ENCODE measurements at places on chromosomes 4 and X. TPM values are rescaled to one million over a fixed set of nuclear protein-coding genes. Genes with fewer than 3 reads are reported as not detected.

DNA sequence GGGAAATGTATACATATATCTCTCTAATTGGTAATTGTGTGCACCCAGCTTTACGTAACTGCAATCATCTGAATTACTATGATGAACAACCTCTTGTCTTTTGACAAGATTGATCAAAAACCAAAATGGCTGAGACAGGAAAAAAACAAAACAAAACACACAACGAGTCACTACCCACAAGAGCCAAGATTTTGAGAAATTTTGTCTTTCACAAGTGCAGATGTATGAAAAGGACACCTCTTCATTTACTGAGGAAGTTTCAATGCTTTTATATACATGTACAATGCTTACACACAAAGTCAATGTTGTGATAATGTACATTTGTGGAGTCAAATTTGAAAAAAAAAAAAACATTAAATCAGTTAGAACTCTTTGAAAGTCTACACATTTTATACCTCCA, 224.6 kb downstream of the SCFD2 start:
- no peak for DNase-seq

GRCh38 chr4:169089004-169089403, 78.9 kb upstream of the CBR4 start:
- DNase-seq = no peak

GRCh38 chrX:121114691-121115090, 67.3 kb downstream of the GLUD2 start:
- no peak for DNase-seq

DNA sequence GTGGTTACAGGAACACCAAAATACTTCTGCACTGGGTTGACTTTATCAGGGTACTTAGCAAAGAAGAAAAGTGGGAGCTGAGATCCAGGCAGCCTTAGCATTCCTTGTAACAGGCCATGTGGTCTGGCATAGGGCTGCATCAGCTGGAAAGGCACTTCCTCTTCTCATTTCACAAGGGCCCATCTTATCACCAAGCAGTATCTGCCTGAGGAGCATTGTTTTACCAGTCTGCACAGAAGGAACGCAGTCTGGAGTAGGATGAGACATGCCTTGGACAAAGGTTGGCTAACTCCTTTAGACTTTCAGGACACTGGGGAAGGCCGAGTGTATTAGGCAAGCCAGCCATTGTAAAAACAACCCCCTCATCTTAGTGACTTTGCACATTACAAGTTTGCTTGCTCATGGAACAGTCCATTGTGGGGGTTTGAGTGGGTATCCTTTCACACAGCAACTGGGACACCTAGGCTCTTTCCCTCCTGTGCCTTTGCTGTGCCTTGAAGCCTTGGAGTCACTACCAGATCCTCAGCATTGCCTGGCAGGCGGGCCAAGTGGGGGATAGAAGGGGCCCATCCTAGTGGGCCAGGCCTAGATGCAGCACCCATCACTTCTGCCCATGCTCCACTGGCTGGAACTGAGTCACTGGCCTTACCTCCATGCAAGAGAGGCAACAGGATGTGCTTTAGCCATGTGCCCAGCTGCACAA, 4.6 kb downstream of the SUV39H1 start:
- no peak for DNase-seq

FAM53A gene
- 3.7 TPM for polyA plus RNA-seq

MAGED2 gene
- polyA plus RNA-seq = 280 TPM

GAB3 gene
- 0.82 TPM for polyA plus RNA-seq

DNA sequence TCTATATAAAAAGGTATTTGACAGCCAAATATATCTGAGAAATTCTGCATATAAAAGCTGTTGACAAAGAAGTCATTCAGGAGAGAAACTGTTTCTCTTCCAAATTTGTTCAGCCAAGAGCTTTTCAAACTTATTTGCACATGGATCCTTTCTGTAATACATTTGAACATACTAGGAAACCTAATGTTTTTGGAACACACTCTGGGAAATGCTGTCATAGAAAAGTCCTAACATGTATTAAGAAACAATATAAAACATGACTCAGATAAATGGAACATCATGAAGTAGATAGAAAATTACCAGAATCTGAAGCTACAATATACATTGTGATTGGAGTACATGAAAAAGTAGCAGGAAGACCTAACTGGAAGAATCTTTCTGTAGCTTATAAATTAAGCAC, 781.5 kb upstream of the EPHA5 start:
- DNase-seq = no peak

DNA sequence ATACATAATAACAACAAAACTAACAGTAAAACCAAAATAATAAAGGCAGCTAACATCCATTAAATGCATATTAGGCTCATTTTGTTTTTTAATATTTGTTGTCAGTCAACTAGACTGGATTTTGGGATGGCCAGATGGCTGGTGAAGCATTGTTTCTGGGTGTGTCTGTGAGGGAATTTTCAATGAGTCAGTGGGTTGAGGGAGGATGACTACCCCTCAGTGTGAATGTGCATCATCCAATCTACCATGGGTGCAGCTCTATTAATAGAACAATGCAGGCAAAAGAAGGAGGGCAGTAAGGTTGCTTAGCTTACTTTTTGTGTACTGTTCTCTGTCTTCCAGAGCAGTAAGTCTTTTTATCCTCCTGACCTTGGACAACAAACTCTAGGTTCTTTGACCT, 484.2 kb upstream of the HS3ST1 start:
- no peak for DNase-seq

DNA sequence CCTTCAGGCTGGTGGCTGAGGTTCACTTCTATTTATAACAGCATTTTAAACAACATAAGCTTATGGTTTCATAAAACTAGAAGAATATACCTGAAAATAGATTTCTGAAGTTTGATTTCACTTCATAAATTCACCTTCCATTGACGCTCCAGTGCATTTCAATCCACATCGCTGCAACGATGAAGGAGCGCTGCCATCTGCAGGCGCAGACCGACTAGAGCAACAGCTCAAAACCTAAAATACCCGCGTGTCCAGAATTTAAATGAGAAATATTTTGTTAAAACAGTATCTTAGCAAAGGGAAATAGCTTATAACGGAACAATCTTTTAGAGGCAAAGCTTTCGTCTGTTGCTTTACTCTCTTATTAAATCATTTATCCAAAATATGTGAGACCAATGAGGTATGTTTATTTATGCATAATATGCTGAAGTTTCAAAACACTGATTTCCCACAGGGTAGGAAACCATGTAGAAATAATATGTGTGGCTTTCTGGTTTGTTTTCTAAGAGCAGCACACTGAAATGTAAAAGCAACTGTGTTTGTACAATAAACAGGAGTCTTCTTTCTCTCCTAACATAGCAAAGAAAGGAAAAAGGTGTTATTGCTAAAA, 816.4 kb upstream of the FRG1 start:
- no peak for DNase-seq

LNX1 gene
- 0.09 TPM for polyA plus RNA-seq

PLP1 gene
- polyA plus RNA-seq = 1.9 TPM

DUSP21 gene
- not detected for polyA plus RNA-seq

- no peak for DNase-seq
These were observed 10.4 kb upstream of the TSPYL2 start for GRCh38 chrX:53071604-53072417.

DNA sequence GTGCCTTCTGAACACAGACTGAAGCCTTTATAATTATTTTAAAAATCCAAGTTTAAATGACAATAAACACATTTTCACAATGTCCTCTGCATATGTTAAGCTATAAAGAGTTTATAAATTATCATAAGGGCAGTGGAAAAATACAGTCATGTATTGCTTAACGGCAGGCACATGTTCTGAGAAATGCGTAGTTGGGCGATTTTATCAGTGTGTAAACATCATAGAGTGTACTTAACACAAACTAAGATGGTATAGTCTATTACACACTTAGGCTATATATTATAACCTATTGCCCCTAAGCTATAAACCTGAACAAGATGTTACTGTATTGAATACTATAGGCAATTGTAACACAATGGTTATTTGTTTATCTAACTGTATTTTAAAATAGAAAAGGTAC, 254.7 kb downstream of the GABRG1 start:
- no peak for DNase-seq

FMR1 gene
- polyA plus RNA-seq = 14.3 TPM

DNA sequence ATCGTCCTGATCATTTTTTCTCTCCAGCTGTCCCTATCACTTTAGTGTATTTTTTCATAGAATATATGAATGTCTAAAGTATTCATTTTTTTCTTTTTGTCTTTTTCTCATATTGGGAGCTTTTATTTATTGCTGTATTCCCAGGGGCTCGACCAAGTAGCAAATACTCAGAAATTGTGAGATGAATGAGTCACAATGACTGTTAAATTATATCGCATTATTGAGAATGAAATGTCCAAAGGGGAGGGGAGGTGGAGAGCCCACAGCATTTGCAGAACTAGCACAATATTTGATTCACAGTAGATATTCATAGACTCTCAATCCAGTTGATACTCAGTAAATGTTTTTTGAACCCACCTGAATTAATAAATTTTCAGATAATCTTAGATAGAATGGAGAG, 543.6 kb upstream of the FAM241A start:
- no peak for DNase-seq

- DNase-seq = no peak
These were observed 75.3 kb upstream of the GRIA3 start for GRCh38 chrX:123108513-123109427.

GRCh38 chr4:17065821-17066220, 167.4 kb upstream of the LDB2 start:
- DNase-seq = no peak

IL1RAPL1 gene
- polyA plus RNA-seq = 0.10 TPM

STAG2 gene
- 15.7 TPM for polyA plus RNA-seq

- no peak for DNase-seq
These were observed 32.9 kb downstream of the CPEB2 start for GRCh38 chr4:15035159-15035558.

DNA sequence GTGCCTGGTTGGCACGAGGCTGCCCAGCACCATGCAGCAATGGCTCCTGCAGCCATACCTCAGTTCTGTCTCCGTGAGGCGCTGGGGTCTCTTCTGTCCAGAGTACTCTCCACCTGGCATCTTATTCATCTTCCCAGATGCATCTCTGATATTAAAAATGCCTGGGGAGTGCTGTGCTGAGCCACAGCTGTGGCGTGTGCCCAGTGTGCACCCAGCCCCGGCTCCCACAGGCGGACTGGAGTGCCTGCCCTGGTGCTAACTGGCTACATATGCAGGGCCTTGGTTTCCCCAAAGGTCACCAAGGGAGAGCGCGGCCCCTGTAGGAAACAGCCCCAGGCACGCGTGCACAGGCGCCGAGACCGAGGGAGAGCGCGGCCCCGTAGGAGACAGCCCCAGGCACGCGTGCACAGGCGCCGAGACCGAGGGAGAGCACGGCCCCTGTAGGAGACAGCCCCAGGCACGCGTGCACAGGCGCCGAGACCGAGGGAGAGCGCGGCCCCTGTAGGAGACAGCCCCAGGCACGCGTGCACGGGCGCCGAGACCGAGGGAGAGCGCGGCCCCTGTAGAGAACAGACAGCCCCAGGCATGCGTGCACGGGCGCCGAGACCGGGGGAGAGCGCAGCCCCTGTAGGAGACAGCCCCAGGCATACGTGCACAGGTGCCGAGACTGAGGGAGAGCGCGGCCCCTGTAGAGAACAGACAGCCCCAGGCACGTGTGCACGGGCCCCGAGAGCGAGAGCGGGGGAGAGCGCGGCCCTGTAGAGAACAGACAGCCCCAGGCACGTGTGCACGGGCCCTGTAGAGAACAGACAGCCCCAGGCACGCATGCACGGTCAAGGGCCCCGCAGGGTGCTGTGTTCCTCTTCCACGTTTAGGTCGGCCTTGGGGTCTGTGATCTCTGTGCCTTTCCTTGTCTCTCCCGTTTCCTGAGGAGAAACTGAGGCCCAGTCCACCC, 14.5 kb downstream of the TMEM175 start:
- no peak for DNase-seq

HCFC1 gene
- polyA plus RNA-seq = 3.3 TPM

DNA sequence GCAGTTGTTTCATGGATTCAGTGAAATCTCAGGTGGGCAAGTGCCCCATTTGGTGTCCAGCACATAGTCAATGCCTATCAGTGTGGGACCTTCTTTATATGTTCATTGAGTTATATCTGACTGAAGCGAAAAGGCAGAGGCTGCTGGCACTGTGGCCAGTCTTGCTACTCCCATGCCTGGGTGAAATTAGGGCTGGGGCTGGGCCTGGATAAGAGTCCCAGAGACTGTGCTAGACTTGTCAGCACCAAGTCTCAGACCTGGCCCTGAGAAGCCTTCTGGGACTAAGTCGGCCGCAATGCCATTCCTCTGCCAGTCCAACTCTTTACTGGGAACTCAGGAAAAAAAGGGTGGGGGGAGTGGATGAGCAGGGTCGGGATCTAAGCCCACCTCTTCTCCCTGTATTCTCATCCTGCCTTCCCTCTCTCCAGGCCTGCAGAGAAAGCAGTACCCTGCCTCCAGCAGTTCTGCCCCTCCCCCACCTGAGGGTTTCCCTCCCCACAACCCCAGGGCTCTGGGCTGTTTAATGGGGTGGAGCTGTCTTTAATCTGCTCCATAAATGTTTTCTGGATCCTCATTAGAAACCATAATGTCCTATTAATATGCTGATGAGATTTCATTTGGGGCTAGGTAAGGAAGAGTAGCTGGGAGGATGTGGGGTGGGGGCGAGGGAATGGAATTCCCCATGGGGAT, 153.5 kb upstream of the PJA1 start:
- DNase-seq = no peak

DNA sequence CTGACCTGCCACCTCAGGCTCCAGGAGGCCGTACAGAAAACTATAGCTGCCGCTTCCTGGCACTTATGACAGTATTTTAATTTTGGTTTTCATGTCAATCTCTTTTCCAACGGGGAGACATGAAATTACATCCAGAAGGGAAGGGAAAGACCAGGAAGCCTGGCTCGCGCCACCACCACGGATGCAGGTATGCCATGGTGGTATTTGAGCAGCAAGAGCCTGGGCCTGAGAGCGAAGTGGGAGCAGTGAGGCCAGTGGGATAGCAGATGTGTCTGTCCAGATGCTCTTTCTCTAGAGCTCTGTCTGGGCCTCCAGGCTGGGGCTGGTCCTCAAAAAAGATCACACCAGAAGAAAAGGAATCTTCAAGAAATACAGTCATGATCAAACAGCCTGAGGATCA, 82.5 kb upstream of the CPEB2 start:
- DNase-seq = no peak

DNA sequence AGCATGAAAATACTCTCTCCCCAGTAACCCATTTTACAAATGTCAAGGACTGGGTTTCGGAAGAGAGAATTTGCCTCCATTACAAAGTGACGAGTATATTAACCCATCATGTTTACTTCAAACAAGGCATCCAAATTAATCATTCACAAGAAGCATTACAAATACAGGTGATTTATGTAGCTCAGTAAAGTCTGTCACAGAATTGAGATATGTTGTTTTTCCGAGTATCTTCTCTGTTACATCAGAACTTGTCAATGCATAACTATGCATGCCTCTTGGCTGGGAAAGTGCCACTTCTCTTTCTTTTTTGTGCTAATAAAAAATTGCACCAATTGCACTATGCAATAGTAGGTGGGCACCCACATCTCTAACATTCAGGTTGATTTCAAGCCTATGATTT, 158.2 kb downstream of the AREG start:
- DNase-seq = no peak

DNA sequence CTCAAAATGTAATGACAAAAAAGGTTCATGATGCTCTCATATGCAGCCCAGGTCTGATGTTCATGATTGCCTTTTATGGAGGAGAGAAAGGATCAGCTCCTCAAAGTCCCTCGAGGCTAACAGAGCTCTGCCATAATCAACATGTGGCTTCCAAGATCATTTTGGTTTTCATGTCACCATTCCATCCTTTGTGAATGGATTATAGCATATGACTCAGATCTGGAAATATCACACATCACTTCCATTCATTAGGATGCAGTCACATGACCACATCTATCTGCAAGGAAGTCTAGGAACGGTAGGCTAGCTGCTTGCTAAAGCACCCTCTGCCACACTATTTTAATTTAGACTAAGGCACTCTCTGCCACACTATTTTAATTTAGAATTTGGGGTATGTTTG, 77.6 kb downstream of the COX18 start:
- no peak for DNase-seq

SCML1 gene
- 16.7 TPM for polyA plus RNA-seq

NUDT11 gene
- 5.6 TPM for polyA plus RNA-seq

L1CAM gene
- 23.5 TPM for polyA plus RNA-seq

Measured in BJ (cell line).